ENCODE measurements at places on chromosomes 5 and 9.

- DNase-seq = no peak
Observed at GRCh38 chr5:150361301-150361700, 3.8 kb downstream of the TCOF1 start.

GRCh38 chr5:135869276-135869675, 26.4 kb downstream of the IL9 start:
- DNase-seq = no peak

GRCh38 chr9:84137968-84138367, 157.4 kb downstream of the RMI1 start:
- DNase-seq = no peak

DNA sequence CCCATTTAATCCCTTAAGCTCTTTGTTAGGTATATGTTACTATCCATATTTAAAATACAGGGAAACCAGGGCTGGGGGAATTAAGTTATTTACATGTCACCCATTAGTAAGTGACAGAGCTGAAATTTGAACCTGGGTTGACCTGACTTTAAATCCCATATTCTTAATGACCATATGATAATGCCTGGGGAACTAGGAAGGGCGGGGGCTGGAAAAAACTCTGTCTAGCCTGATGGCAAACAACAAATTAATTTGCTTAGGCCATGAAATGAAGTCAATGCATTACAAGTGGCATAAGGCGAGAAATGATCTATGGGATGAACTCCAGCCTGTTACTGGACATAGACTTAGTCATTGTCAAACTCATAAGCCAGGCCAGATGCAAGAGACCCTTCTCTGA, 325.7 kb upstream of the WWC1 start:
- DNase-seq = no peak

- DNase-seq = no peak
Observed at GRCh38 chr5:139762615-139763170, 32.9 kb upstream of the PSD2 start.

GRCh38 chr5:150904479-150905311, at the start of gene ZNF300:
Gene ZNF300 (minus strand): TSS chr5:150904980. CDS start chr5:150903155, 1,825 bp downstream.
- DNase-seq = peak; percentile 56

- no peak for DNase-seq
Observed at GRCh38 chr9:94210616-94211603, 48.2 kb upstream of the ZNF169 start.

DNA sequence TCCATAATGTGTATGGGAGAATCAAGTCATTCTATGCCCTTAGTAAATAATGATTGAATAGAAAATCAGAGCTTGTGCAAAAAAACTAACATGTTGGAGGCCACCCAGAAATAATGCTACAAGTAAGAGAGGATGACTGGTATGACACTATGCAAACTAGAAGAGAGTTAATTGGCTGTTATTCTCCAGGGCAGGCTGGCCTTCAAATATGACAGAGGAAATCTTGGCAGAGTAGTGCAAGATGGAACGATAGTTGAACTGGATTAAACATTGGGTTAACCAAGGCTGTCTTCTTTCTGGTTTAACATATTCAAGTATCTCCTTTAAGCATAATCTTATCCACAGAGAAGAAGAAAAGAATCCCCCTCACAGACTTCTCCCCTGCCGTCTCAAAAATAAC, 196.1 kb downstream of the MPDZ start:
- DNase-seq = no peak

DNA sequence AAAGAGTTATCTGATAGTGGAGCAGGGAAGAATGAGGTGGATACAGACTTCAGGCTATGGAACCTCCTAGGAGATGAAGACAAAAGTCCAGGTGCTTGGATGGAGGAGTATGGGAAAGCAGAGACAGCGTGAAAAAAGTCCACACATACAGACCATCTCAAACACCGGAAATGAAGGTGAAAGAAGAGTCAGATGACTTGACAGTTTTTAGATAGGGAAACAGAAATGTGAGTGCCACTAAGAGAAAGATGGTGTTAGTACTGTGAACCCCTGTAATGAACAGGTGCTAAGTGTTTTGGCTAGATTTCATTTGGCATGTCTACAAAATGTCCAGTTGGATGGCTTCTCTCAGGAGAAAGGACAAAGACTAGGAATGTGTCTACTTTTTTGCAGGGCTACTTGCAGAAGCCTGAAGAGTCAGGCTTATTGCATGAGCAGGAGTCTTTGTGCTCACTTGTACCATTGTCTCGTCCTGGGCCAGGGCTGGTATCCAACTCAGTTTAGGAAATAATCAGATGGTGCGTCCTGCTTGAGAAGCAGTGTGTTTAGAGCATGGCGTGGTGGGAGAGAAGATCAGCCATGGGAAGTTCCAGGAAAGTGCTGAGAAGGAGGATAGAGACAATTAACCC, 90.6 kb upstream of the STARD4 start:
- no peak for DNase-seq

DNA sequence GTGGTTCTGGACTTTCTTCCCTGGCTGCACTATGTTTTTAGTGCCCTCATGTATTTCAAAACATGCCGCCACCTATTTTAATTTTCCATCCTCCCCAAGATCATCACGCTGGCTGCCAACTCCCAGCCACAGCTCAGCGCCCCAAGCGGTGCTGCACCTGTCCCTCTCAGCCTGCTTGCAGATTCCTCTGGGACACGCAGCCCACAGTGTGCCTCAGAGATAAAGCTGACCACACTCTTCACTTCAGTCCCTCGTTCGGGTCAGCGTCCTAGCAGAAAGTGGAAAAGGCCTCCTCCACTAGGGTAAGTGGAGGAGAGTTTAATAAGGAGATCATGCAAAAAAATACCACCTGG, 56.2 kb upstream of the CKS2 start:
- DNase-seq = no peak

- no peak for DNase-seq
Observed at GRCh38 chr9:116927726-116928125, 240.6 kb downstream of the TRIM32 start.

DNA sequence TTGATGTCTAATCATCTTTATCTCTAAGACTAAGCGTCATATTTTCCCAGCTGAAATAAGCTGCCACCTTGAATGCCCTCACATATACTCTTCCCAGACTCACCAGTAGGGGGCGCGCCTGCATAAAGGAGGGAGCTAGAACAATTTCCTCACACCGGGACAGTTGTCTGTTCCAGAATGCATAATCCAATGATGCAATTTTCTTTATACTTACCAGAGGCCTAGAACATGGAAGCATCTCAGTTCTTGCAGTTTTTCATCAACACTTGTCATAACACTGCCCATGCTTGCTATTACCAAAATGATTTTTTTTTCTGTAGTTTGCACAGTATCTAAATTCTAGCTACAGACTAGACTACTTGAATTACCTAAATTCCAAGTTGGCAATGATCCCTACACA, 203.9 kb downstream of the FRMD3 start:
- peak; percentile 37 for DNase-seq

- no peak for DNase-seq
Observed at GRCh38 chr5:24615159-24615558, 29.6 kb downstream of the CDH10 start.

DNA sequence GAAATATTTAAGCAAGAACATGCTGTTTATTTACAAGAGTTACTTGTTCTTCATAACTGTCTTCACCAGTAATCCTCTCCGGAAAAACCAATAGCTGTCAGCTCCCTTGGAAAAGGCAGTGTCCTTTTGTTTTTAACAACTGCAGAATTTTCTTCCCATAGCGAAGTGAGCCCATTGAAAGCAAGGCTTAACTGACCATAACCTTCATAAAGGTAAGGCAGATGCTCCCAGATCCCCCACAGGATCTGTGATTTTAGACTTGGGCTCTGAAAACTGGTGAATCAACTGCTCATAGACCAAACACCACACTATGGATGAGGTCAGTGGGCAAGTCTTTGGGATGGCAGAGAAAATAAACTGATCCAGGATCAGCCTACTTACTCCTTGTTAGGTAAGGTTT, 155.0 kb downstream of the GLIS3 start:
- no peak for DNase-seq

DNA sequence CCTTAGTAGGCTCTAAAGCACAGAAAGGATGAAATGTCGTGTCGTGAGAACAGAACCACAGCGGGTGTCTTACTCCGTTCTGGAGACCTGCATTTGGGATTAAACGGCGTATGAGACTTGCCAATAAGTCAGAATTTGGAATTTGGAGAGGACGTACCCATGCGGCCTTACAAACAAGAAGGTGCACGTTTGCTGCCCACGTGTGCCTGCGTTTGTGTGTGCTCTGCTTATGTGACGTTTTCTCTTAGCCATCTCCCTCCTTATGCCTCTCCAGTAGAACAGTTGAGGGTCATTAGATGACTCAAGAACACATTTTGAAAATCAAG, 171.6 kb upstream of the OTULINL start:
- no peak for DNase-seq

GRCh38 chr9:92392690-92393089, 11.7 kb downstream of the OGN start:
- DNase-seq = no peak

- DNase-seq = no peak
Observed at GRCh38 chr5:947626-948471, 55.2 kb downstream of the TRIP13 start.

DNA sequence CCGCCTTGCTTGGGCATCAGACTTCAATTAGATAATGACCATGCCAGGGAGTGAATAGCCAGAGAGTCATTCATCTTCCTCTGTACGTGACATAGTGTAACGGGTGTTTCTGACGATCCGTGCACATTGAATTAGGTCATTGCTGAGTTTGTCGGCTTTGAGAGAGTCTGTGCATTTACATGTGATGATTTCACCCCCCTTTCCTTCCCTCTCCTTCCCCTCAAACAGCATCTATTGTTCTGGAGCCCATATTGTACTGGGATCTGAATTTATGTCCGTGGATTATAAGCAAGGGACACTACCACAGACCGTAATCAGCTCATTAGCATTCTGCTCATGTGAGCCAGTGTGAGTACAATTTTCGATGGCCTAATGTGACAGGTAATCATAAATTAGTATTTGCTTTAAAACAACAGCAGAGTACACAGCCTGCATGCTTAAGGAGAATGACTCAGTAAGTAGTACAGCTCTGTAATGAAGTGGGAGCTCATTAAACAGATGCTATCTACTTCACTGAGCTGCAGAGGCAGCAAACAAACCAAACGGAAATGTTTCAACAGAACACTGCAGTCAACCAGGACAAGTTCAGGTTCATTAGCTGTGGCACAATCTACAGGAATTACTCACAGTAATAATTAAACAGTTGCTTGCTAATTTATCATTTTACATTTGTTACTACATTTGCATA, 302.1 kb downstream of the CSNK1G3 start:
- DNase-seq = no peak

DNA sequence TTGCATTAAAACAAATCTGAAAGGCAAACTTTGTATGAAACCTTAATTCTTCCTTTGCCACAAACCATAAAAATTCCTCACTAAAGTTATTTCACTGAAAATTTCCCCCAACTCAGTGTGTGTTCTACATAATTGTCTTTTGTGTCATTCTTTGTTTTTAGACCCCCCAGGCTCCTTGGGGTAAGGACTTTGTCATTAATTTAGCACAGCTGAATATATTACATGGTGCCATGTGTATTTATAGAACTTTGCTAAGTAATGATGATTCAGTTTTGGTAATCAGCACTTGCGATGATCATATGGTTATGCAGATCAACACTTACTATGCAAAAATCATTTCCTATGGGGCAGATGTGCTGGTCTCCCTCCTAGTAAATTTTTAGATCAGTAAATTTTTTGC, 712.1 kb upstream of the MEF2C start:
- DNase-seq = no peak
